ENCODE measurements at places on chromosomes 5 and 9. TPM values are rescaled to one million over a fixed set of nuclear protein-coding genes. Genes with fewer than 3 reads are reported as not detected.

SPZ1 gene
- not detected for total RNA-seq

ATP6V0E1 gene
- total RNA-seq, result 285 TPM

PRDM9 gene
- total RNA-seq, result not detected

TYRP1 gene
- total RNA-seq, result 5.8 TPM

CCDC192 gene
- total RNA-seq, result not detected

PDE6A gene
- not detected for total RNA-seq

ABHD17B gene
- 12.8 TPM for total RNA-seq

FIBCD1 gene
- total RNA-seq, result 1.3 TPM

SPATA31A3 gene
- not detected for total RNA-seq

DNA sequence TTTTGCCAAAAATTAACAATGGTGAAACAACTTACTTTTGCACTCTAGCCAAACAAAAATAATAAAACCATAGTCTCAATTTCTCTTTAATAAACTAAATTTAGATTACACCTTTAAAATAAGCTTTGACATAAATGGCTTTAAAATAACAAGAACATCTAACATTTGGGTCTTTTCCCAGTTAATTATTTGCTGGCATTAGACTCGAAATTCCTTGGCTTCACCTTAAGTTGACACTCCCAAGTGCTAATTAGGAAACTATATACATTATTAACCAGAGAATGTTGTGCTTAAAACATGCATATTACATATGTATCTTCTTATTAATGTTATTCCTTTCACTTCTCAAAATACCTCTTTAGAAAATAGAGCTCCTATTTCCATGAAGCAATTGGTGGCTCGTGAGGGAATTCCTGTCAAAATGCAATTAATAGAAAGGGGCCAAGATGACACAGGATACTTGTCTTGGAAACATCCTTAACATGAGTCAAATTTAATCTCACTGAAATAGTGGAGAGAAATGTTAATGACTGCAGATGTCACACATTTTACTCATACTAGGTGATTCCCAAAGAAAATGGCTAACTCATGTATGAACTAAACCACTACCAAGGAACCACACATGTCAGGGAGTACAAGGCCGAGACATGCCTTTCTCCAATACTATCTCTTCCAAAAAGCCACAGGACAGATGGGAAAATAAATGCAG is 932.9 kb upstream of the DMAC1 start:
- H3K36me3 ChIP-seq, result no peaks in the 10 kb centered on the region
- DNase-seq, result no peak
- H3K4me1 ChIP-seq, result peaks cover 14% of the 10 kb centered on the region
- H3K27ac ChIP-seq, result no peak overlapping the region
- no peaks in the 10 kb centered on the region for H3K27me3 ChIP-seq

- H3K4me3 ChIP-seq, result no peak overlapping the region
- no peaks in the 10 kb centered on the region for H3K36me3 ChIP-seq
- H3K27me3 ChIP-seq, result no peaks in the 10 kb centered on the region
- no peak overlapping the region for H3K27ac ChIP-seq
- H3K4me1 ChIP-seq, result peaks cover 1% of the 10 kb centered on the region
- no peak for DNase-seq
Measured at GRCh38 chr5:108686676-108687075, 61.0 kb upstream of the FER start.

- no peak overlapping the region for H3K4me3 ChIP-seq
- peaks cover 92% of the 10 kb centered on the region for H3K36me3 ChIP-seq
- DNase-seq, result no peak
- no peaks in the 10 kb centered on the region for H3K27me3 ChIP-seq
Measured at GRCh38 chr5:34944460-34945047, 15.2 kb downstream of the DNAJC21 start.

- H3K4me3 ChIP-seq, result no peak overlapping the region
- H3K36me3 ChIP-seq, result no peaks in the 10 kb centered on the region
- peaks cover 5% of the 10 kb centered on the region for H3K4me1 ChIP-seq
- DNase-seq, result no peak
Measured at GRCh38 chr5:5638211-5638610, 215.7 kb downstream of the ICE1 start.

- no peaks in the 10 kb centered on the region for H3K36me3 ChIP-seq
- H3K4me1 ChIP-seq, result no peaks in the 10 kb centered on the region
- no peak for DNase-seq
- H3K4me3 ChIP-seq, result no peak overlapping the region
Measured at GRCh38 chr9:21674894-21675293, 127.5 kb upstream of the MTAP start.

- no peaks in the 10 kb centered on the region for H3K4me1 ChIP-seq
- H3K27ac ChIP-seq, result no peak overlapping the region
- H3K4me3 ChIP-seq, result no peak overlapping the region
- DNase-seq, result no peak
Measured at GRCh38 chr5:102589661-102590060, 90.9 kb upstream of the SLCO6A1 start.

DNA sequence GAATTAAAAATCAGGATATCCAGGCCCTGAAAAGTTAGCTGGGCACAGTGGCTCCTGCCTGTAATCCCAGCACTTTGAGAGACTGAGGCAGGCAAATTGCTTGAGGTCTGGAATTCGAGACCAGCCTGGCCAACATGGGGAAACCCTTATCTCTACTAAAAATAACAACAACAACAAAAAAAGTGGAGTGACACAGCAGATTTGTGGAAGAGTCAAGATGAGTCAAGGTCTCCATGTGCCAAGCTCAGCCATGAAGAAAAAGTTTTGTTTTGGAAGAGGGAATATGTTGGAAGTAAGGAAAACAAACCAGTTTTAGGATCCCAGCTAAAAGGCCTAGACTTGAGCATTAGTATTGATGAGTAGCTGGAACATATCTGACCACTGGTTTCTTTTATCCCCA is 14.7 kb downstream of the LRRC70 start:
- no peak for DNase-seq
- H3K27me3 ChIP-seq, result no peaks in the 10 kb centered on the region
- H3K4me3 ChIP-seq, result no peak overlapping the region
- H3K36me3 ChIP-seq, result peaks cover 4% of the 10 kb centered on the region
- no peaks in the 10 kb centered on the region for H3K4me1 ChIP-seq

DNA sequence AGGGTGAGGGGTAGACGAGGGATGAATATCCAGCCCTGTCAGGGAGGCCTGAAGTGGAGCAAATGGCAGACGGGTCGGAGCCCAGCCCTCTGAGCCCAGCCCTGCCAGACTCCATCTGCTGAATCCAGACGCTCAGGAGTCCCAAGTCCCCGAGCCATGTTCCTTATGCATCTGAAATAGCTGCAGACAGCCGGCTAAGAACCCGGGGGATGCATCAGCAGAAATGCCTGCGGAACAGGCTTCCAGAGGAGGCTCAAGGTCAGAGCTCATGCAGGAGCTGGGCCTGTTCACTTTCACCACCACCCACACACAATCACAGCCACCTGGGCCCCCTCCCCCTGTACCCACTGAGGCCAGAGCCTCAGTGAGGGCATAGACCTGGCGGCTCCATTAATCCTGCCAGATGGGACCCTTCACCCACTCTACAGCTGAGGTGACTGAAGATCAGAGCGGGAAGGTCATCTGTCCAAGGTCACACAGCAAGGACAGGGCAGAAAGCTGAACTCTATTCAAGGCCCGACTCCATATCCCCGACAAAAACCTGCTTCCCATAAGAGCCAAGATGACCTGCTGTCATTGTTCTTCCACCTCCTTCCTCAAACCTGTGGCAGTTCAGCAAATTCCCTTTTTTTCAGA is 24.4 kb upstream of the AKNA start:
- no peaks in the 10 kb centered on the region for H3K27me3 ChIP-seq
- H3K36me3 ChIP-seq, result no peaks in the 10 kb centered on the region
- no peak for DNase-seq
- peaks cover 10% of the 10 kb centered on the region for H3K4me1 ChIP-seq
- no peak overlapping the region for H3K27ac ChIP-seq
- no peak overlapping the region for H3K4me3 ChIP-seq

DNA sequence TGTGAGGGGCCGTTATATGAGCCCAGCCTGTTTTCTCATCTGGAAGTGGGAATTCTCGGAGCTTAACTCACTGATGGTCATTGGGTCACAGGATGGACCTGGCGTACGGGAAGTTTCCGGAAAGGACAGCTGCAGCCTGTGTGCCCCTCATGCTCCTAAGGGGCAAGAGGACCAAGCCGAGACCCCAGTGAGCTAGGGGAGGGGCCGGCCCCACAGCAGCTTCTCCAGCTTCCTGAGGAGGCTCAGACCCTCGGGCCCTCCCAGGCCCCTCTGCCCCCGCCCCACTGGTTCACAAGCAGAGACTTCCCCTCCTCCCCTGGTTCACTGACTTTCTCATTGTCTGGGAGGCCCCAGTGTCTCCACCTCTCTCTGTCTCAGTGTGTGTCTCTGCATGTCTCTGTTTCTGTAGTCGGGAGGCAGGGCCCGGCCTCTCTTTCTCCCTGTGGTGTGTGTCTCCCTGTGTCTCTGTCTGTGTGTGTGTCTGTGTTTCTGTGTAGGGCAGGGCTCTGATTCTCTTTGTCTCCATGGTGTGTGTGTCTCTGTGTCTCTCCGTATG is 32.3 kb upstream of the FIBCD1 start:
- H3K4me1 ChIP-seq, result no peaks in the 10 kb centered on the region
- no peak overlapping the region for H3K4me3 ChIP-seq
- no peaks in the 10 kb centered on the region for H3K36me3 ChIP-seq
- peaks cover 21% of the 10 kb centered on the region for H3K27me3 ChIP-seq

DNA sequence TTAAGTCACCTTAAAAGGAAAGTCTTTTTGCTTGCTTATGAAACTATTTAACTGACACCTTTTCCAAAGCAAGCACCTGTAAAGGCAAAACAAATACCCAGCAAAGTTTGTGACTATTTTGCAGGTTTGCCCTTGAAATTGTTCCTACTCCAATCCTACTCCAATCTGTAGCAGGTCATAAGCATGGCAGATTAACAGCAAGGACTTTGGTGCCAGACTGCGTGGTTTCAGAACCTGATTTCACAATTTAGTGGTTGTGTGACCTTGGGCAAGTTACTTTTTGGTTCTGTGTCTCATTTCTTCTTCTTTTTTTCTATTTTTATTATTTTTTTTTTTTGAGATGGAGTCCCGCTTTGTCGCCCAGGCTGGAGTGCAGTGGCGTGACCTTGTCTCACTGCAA is 282.1 kb downstream of the RFX3 start:
- H3K4me1 ChIP-seq, result no peaks in the 10 kb centered on the region
- H3K36me3 ChIP-seq, result peaks cover 13% of the 10 kb centered on the region
- DNase-seq, result no peak
- H3K4me3 ChIP-seq, result no peak overlapping the region

DNA sequence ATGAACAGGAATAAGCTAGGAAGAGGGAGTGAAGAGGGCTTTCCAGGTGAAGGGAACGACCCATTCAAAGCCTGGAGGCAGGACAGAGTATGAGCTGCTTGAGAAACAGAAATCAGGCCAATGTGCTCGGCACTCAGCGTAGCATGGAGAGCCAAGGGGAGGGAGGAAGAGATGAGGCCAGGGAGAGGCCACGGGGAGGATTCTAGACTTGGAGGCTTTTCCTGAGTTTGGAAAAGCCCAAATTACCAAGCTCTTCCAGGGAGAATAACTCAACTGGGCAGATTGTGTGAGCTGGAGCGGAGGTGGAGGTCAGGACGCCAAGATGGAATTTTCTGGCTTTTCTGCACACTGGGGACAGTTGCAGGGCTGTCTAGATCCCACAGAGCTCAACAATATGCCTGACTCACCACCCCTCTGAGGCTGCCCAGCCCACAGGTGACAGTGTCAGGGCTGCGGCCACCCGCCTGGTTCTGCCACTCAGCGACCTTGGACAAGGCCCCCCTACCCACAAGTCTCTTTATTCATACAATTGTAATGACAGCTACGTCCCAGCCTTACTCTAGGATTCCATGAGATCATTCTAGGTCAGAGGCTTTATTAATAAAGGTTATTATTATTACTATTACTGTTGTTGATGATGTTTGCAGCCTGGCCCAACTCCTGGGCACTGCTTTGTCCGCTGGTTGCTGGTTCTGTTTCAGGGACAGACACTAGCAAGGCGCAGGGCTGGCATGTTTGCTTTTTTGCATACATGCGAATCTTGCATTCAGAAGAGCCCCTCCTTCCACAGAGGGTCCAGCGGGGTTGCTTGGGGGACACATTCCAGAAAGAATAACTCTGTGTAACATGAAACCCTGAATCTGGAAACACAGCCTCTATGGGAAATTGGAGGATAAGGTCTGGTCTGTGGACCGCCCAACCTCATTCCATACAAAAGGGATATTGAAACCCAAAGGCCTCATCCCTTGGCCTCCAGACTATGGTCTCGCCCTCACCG is 9.4 kb upstream of the LMX1B start:
- H3K27me3 ChIP-seq, result peaks cover 30% of the 10 kb centered on the region
- no peaks in the 10 kb centered on the region for H3K36me3 ChIP-seq
- no peaks in the 10 kb centered on the region for H3K4me1 ChIP-seq

GRCh38 chr5:14861123-14861765 is 10.3 kb downstream of the ANKH start:
- no peak overlapping the region for H3K4me3 ChIP-seq
- no peaks in the 10 kb centered on the region for H3K4me1 ChIP-seq
- H3K27ac ChIP-seq, result no peak overlapping the region
- H3K27me3 ChIP-seq, result no peaks in the 10 kb centered on the region

GRCh38 chr9:98081477-98082219 is 25.1 kb downstream of the NANS start:
- H3K4me1 ChIP-seq, result peaks cover 10% of the 10 kb centered on the region
- H3K27me3 ChIP-seq, result no peaks in the 10 kb centered on the region
- DNase-seq, result peak; percentile 64

GRCh38 chr5:67453111-67453905 is 256.7 kb upstream of the CD180 start:
- no peak overlapping the region for H3K4me3 ChIP-seq
- no peaks in the 10 kb centered on the region for H3K36me3 ChIP-seq
- no peaks in the 10 kb centered on the region for H3K27me3 ChIP-seq
- DNase-seq, result no peak
- H3K27ac ChIP-seq, result no peak overlapping the region
